Progenitor cell of endocrine pancreas (in vitro differentiated cells): ENCODE measurements at places on chromosomes 6 and 20.

GRCh38 chr20:53399592-53400335 lies 193.9 kb downstream of the ZNF217 start:
- DNase-seq = no peak

DNA sequence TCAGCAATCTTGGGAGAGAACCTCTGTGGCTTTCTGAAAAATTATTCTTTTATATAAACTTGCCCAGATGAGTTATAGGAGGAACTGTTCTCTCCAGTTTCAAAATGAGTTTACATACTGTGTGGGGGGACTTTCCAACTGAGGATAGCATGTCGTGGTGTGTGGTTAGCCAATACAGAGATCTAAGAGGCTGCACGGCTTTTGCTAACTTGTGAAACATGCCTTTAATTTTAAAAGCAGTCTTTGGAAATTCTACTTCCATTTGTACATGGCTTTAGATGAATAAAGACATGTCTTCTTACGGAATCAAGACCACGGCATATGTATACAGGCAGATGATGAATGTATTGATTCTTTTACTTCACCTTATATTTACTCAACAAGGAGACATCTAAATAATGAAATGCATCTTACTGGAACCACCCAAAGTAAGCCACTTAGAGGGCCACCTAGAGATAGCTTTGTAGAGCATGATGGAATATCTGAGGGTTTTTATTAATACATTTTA lies 39.8 kb downstream of the HIVEP1 start:
- DNase-seq = no peak

DNA sequence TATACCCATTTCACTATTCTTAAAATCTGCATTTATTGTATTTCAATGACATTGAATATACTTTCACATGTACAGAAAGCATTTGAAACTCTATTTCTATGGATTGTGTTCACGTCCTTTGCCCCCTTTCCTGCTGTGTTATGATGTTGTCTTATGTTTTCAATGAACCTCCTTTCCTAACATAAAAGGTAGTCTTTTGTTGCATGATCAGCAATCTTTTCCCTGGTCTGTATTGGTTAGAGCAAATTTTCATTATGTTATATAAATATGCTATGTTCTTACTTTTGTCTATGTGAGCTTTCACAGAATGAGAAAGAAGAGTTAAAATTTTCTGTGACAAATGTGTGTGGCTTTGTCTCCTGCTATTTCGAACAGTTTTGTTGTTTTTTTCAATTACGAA lies 73.1 kb downstream of the KIF16B start:
- DNase-seq = no peak

DNA sequence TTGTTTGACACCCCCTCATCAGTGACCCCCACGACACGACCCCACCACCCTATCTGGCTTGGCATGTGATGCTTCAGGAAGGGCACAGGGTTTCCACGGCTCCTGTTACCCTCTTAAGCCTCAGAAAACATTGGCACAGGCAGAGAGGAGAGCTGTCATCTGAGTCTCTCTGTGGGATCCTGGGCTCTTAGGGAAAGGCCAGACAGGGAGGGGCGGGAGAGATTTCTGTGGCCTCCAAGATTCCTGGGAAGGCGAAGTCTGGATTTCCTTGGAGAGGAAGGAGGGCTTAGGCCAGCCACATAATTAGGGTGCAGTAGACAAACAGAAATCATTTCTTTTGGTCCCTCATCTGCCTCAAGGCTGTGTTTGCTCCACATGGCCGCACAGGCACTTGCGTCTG lies 191.6 kb upstream of the SNX9 start:
- DNase-seq = no peak

DNA sequence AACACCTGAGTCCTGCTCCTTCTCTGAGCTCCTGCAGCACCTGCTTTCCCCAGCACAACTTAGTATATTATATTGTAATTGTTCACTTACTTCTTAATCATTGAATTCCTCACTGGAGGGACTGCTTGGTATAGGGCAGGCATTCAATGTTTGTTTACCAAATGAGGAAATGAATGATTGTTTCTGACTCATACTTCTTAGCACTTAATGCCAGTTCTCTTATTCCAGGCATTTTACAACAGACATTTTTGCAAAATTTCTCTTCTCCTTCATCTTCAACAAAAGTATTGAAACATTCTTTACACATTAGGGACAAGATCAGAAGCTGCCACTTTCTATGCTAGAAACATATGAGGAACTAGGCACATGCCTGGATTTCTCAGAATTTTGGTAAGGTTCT lies 119.4 kb downstream of the TBX18 start:
- DNase-seq = no peak

- DNase-seq = no peak
Measured at GRCh38 chr6:90224196-90224595, 72.4 kb downstream of the BACH2 start.
